ENCODE measurements at places on chromosomes 7 and 10. TPM values are rescaled to one million over a fixed set of nuclear protein-coding genes. Genes with fewer than 3 reads are reported as not detected.

Gene TBATA
- not detected for polyA plus RNA-seq

- no peak for DNase-seq
These were observed 47.4 kb downstream of the LMBR1 start for GRCh38 chr7:156845379-156846101.

- no peak for DNase-seq
These were observed 31.0 kb downstream of the NUP42 start for GRCh38 chr7:23212841-23213240.

DNA sequence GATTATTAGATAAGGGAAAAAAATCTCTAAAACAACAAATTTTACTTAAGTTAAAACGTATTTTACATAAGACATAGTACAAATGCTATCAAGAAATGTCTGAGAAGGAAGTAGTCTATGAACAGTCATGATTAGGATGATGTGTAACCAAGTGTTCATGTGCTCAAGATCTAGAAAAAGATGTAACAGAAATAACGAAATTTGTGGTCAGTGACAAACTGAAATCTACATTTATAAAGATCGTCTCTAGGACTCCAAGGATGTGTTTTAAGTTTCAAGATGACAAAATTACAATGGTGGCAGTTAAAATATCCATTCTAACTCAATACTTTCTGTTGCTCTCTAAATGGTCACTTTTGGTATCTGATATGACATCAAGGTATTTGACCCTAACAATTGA, 17.2 kb downstream of the PPP3CB start:
- no peak for DNase-seq

- no peak for DNase-seq
These were observed 63.9 kb upstream of the GSDME start for GRCh38 chr7:24821045-24821753.

- DNase-seq = no peak
These were observed 102.5 kb downstream of the XPNPEP1 start for GRCh38 chr10:109820620-109821405.

DNA sequence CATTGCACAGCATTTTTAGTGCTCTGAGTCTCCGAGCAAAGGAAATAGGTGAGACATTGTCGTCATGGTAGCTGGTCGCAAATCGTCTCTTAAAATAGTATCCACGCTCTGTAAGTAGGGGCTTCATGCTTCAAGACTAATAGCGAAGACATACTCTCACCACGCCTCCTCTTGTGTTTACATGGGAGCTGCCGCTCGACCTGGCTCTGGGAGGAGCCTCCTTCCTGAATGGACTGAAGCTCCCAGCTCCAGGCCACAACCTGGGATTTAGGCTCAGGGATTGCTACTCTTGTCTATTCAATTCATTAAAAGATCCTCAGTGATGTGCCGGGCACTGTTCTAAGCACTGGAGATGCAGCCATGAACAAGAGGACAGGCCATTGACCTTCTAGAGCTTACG, 196.1 kb upstream of the GALNT17 start:
- DNase-seq = no peak

DNA sequence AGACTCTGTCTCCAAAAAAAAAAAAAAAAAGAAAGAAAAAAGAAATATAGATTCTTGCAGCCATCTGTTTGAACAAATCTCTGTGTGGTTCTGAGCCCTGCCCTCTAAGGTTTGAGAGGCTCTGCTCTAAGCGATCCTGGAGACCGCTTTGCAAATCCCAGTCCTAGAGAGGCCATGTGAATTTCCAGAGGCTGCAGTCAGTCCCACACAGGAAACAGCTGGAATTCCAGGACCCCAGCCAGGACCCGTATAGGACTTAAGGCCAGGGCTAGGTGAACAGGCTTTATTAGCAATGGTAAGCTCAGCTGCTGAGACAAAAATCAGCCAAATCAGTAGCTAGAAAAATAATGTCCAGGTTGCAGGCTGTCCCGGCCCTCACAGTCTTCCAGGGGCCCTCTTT, 154.8 kb downstream of the RPS24 start:
- DNase-seq = no peak

DNA sequence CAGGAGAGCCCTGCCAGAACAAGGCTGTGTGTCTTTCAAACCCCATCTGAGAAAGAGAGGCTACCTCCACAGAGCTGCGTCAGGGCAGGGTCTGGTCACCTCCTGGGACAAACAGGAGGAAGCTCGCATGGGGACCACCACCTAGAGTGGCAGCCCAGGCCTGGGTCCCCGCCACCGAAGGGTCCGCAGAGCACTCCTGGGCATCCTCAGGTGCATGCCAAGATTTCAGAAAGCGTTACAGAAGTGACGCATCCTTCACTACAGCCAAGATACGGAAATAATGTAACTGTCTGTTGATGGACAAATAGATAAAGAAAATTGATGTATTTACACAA, 42.6 kb downstream of the GSDME start:
- DNase-seq = no peak

All from right renal cortex interstitium (tissue), 3 donors.